ENCODE measurements at places on chromosomes 4 and X.

GRCh38 chr4:87633243-87633642 is 16.8 kb upstream of the DMP1 start:
- DNase-seq: peak; percentile 44

DNA sequence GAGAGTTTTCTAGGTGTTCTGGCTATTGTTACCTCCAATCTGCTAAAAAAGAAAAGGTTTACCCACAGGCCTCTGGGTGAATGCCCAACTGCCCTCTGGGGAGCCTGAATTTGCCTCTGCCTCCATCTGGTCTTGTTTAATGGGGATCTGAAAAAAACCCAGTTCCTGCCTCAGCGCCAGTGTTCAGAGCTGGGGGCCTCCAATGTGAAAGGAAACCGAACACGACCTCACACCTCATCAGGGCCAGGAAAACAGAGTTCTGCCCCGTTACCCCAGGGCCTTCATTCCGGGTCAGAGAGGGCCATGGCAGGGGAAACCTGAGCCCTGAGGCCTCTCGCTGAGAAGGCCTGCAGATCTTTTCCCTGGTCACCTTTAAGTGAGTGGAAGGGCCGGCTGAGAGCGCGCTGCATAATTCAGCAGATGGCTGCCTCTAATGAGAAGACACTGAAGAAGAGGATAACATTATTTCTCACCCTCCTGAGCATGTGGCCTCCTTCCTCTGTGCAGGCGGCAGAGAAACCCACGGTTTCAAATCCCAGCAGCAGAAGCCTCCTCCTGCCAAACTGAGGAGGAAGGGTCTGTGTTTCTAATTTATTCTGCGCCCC is 6.8 kb downstream of the SEPTIN6 start:
- peak; percentile 56 for DNase-seq

GRCh38 chrX:17944833-17945497 is 83.9 kb upstream of the RAI2 start:
- DNase-seq: peak; percentile 1

GRCh38 chr4:186882293-186882692 is 158.6 kb upstream of the FAT1 start:
- no peak for DNase-seq

DNA sequence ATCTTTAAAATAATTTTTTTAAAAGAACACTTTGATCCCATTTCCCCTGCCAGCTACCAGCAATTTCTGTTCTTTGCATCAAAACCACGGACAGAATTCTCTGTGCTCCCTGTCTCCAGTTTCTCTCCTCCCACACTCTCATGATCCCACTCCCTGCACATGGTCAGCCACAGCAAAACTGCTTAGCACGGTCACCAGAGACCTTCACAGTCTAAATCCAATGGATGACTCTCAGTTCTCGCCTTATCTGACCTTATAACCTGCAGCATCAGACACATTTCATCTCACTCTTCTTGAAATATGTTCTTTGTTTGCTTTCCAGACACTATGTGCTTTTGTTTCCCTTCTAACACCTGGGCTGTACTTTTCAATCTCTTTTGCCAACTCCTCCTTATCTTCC is 131.5 kb downstream of the NR3C2 start:
- no peak for DNase-seq
